ENCODE measurements at places on chromosomes 3 and 15. TPM values are rescaled to one million over a fixed set of nuclear protein-coding genes. Genes with fewer than 3 reads are reported as not detected.
A peak's percentile ranks its signal among the peaks of the same experiment; 100 is the strongest.

The ZCWPW2 gene
- total RNA-seq: 0.39 TPM

The CEMIP gene
- total RNA-seq: 0.07 TPM

DNA sequence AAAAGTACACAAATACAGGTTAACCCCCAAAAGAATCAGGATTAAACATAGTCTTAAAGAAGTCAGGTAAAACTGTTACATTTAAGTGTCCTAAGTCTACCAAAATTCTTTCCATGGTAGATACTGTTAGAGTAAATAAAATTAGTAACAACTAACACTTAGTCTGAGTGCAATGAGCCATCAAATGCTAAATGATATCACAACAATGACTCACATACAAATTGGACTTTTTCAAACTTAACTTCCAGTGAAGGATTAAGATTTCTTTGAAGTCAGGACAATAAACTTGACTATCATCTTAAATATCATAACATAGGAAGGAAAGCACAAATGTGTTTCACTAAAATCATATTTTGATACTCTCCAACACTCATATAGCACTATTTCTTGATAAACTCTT, 43.9 kb downstream of the ZNF148 start:
- no peaks in the 10 kb centered on the region for H3K27me3 ChIP-seq
- H3K4me3 ChIP-seq: no peak overlapping the region
- H3K4me1 ChIP-seq: peaks cover 22% of the 10 kb centered on the region
- no peak for DNase-seq
- H3K36me3 ChIP-seq: peaks cover 23% of the 10 kb centered on the region
- peak overlapping the region; percentile 14 for H3K27ac ChIP-seq

GRCh38 chr3:134312072-134312872, 61.6 kb upstream of the RYK start:
- H3K4me1 ChIP-seq: peaks cover 2% of the 10 kb centered on the region
- no peak overlapping the region for H3K27ac ChIP-seq
- DNase-seq: peak; percentile 40
- H3K36me3 ChIP-seq: no peaks in the 10 kb centered on the region

- no peak overlapping the region for H3K4me3 ChIP-seq
- no peak for DNase-seq
- no peak overlapping the region for H3K27ac ChIP-seq
- no peaks in the 10 kb centered on the region for H3K4me1 ChIP-seq
These were observed 41.1 kb upstream of the TIPARP start for GRCh38 chr3:156633335-156633734.

- no peak overlapping the region for H3K4me3 ChIP-seq
- H3K27me3 ChIP-seq: no peaks in the 10 kb centered on the region
- no peak for DNase-seq
These were observed 106.8 kb upstream of the CDIN1 start for GRCh38 chr15:36472672-36473071.

GRCh38 chr3:188584958-188585689, 431.2 kb downstream of the LPP start:
- peak overlapping the region; percentile 19 for H3K27ac ChIP-seq
- no peaks in the 10 kb centered on the region for H3K27me3 ChIP-seq
- peaks cover 13% of the 10 kb centered on the region for H3K4me1 ChIP-seq
- no peaks in the 10 kb centered on the region for H3K36me3 ChIP-seq

DNA sequence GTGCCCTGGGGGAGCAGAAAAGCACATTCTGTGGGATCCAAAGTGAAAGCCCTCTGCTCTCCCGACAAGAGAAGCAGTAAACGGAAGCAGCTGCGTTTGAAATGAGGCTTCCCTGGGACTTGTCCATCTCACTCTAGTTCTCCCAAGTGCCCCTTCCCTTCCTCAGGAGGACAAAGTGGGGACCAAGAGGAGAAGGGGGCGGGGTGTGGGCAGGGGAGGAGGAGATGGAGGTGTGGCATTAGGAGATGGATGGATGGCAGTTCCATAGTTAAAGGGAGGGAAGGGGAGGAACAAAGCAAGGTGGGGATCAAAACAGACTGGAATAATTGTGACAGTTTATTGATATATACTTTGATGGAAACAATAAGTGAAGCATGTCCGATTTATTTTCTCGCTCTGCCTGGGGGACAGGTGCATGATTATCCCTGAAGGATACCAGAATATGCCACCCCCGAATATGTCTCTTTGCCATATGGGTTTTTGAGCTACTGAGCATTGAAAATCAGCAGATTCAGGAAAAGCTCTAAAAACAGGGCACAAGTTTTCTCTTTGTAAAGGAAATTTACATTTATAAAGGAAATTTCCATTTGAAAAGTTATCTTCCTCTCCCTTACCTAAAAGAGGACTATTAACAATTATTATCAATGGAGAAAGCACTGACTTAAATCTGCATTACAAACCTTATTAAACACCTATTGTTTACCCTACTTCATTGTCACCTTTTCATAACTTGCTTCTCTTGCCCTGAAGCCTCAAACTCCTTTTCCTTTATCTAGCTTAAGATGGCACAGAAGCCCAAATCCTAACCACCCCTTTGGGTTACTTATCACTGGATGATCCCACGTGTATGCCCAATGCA, 58.9 kb upstream of the DAZL start:
- DNase-seq: no peak
- H3K36me3 ChIP-seq: no peaks in the 10 kb centered on the region
- peaks cover 10% of the 10 kb centered on the region for H3K27me3 ChIP-seq
- H3K4me1 ChIP-seq: no peaks in the 10 kb centered on the region
- H3K4me3 ChIP-seq: no peak overlapping the region
- H3K27ac ChIP-seq: no peak overlapping the region

DNA sequence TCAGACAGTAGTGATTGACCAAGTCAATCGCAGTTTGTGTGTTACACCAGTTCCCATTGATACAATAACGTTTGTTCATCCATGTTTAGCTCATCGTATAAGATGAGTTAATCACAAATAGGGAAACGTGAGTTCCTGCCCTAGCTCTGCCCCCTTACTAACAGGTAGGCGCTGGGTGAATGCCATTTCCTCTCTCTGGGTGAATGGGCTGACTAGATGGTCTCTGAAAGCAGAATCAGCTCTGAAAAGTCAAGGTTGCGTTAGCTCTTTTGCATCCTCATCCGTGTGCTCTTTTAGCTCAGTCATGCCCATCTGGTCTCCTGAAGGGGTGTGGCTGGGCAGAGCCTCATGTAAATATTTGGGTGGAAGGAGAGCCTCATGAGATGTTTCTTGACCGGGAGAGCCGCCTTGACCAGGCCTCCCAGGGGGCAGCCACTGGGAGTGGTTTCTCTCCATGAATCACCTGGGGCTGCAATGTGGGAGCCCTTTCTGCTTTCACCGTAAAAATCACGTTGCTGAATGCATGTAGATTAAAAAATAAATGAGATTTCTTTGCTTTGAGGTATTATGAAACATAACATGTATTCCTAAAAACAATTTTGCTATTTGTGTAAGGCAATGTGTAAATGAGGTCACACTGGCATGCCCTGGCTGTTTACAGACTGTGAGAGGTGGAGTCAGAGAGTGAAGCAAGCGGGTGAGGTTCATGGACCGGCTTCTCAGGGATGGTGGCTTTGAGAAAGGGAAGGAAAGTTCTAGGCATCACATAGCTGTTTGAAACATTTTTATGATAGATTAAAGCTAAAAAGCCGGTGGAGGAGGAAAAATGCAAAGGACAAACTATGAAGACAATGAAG, 108.4 kb upstream of the RASGRP1 start:
- H3K36me3 ChIP-seq: peaks cover 5% of the 10 kb centered on the region
- peak overlapping the region; percentile 97 for H3K27ac ChIP-seq
- DNase-seq: peak; percentile 63
- H3K27me3 ChIP-seq: no peaks in the 10 kb centered on the region
- peak overlapping the region; percentile 1 for H3K4me3 ChIP-seq
